Cortex of kidney (tissue), 1 donor: ENCODE measurements at places on chromosomes 2 and 18.

DNA sequence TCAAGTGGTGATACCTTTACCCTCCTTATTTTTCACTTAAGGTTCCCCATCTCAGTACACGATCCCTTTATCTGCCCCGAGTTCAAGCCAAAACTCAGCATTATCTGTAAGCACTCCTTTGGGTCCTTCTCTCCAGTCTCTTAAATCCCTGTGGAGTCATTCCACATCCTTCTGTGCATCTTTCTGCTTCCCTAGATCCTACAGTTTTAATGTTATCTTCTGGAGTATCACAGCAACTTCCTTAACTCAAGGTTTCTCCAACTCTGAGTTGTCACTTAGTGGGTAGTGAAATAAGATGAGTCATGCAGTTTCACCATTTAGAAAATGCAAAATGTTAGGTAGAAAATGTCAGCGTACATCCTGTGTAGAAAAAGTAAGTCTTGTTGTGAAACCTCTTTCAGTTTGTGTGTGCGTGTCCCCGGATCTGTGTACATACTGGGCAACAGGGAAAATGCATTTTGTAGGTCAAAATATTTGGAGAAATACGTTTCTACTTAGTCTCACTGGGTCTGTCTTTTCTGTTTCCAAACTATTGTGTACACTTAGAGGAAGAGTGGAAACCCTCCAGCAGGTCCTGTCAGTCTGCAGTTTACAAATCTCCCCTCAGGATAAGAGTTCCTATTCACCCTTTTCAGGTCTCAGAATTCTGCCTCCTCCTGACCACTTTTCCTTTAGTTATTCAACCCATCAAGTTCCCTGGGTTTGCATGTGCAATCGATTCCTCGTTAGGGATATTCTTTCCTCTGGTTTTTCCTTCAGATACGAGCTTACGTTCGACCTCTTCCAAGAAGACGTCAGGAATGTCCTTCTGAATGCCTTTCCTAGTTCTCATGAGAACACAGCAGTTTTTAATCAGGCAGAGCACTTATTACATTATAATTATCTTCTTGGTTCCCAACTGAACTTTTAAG lies 154.8 kb downstream of the TGIF1 start:
- no peak for DNase-seq

GRCh38 chr2:44429034-44429433 lies 67.3 kb downstream of the CAMKMT start:
- no peak for DNase-seq

GRCh38 chr2:63888490-63889402 lies 47.0 kb downstream of the UGP2 start:
- DNase-seq: no peak

DNA sequence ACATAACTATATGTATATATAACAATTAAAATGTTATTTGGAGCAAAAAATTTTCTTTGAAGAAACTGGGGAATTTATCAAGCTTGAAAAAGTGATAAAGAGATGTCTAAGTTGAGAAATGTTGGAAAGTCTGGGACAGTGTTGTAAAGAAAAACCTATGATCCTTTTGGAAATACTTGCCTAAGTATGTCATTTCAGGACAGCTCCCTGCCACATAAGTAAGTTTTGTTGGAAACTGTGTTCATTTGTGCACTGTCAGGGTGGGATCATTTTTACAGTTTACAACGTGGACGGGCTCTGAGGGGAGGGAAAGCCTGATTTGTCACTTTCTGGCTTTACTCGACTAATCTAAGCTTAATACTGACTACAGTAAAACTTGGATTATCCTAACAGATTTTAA lies 10.4 kb upstream of the COL3A1 start:
- DNase-seq: no peak

- DNase-seq: no peak
Measured at GRCh38 chr2:177585234-177585863, 192.8 kb downstream of the AGPS start.

- DNase-seq: no peak
Measured at GRCh38 chr2:45172142-45172541, 162.9 kb upstream of the SIX2 start.

DNA sequence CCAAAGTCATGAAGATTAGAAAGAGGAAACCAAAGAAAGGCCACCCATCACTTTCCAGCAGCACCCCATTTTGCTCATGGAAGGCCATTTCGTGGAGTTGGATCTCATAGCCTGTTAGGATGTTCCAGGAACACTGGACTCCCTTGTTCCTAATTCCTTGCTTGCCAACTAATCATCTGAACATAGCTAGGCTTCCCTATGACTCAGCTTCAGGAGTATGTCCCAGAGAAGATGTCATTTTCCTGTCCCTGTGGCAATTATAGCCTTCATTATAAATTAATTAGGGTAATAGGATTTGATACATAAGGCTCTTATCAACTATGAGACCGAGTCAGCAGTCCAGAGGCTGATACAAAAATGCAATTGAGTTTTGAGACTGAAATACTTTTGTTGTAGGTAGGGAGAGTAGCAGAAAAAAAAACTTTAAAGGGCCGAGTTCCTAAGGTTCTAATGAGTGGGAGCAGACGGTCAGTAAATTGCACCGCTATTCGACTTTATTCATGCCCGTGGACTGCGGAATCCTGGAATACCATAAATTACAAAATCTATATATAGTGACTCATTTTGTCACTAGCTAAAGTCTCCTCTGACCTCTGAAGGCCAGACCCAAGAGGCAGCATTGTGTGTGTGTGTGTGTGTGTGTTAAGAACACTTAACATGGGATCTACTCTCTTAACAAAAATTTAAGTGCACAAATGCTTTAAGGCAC lies 311.8 kb downstream of the FBXO15 start:
- no peak for DNase-seq

DNA sequence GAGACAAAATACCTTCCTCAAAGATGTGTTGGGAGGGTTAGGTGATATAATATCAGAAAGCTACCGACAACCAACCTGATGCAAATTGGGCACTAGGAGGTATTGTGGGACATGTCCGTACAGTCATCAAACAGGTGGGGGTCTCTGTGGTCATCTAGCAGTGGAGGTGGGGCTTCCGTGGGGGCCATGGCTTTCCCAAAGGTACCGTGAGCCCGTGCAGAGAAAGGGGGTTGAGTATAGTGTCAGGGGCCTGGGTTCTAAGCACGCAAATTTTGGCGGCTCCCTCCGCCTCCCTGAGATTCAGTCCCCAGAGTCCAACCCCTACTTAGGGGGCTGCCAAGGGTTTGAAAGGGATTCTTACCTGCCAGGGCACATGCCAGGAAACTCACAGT lies 32.6 kb downstream of the HJURP start:
- DNase-seq: no peak

GRCh38 chr2:80489717-80490116 lies 185.2 kb upstream of the LRRTM1 start:
- DNase-seq: no peak
